Stimulated activated memory B cell treated with anti-CD40 and anti-IgM and Interleukin-4, amounts not matched to agents 10 μg/mL and 1 μg/mL and 100 μg/mL, for 72 hours (primary cell): ENCODE measurements at places on chromosomes 3 and 15.

DNA sequence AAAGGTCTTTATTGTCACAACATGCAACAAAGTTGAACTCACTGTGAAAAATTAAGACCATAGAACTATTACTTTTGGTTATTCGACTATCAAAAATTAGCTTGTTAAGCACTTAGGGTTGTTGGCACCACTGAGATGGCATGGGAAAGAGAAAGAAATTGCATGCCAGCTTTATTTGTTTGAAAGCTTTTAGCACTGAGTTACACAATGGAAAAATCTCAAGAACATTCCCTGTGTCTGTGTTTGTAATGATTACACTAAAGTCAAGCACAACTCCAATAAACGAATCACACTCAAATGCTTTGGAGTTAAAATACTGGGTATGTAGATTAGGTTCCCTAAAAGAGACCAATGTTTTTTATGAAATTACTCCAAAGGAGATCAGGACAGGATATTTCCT lies 158.6 kb upstream of the COL8A1 start:
- H3K4me3 ChIP-seq: no peak overlapping the region
- no peaks in the 10 kb centered on the region for H3K36me3 ChIP-seq
- no peak for ATAC-seq
- H3K27me3 ChIP-seq: no peaks in the 10 kb centered on the region
- H3K27ac ChIP-seq: no peak overlapping the region
- no peaks in the 10 kb centered on the region for H3K4me1 ChIP-seq

- peaks cover 30% of the 10 kb centered on the region for H3K4me1 ChIP-seq
- peak overlapping the region; percentile 90 for H3K27ac ChIP-seq
- H3K27me3 ChIP-seq: no peaks in the 10 kb centered on the region
- peaks cover 88% of the 10 kb centered on the region for H3K36me3 ChIP-seq
Observed at GRCh38 chr15:82832601-82833361, 23.4 kb downstream of the WHAMM start.

- H3K36me3 ChIP-seq: no peaks in the 10 kb centered on the region
- no peak for ATAC-seq
- no peak overlapping the region for H3K27ac ChIP-seq
- H3K4me1 ChIP-seq: no peaks in the 10 kb centered on the region
- H3K27me3 ChIP-seq: peaks cover 20% of the 10 kb centered on the region
Observed at GRCh38 chr3:120177707-120178306, 83.6 kb upstream of the GSK3B start.

DNA sequence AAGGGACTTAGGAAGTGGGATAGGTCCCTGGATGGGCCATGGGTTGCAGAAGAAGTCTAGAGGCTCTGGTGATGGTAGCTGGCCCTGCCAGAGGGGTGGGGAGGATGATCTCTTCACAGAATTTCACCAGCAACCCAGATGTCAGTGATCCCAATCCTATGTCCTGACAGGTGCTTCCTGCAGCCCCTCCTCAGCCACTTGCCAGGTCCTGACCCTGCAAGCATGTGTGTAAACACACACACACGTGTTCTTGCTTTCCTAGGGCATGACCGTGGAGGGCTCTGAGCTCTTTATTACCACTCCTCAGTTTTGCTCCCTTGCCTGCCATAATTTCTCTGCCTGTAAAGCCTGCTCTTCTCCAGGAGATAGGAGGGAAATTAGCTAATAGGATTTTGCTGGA lies 12.5 kb downstream of the TEX264 start:
- no peak overlapping the region for H3K4me3 ChIP-seq
- ATAC-seq: no peak
- H3K27ac ChIP-seq: no peak overlapping the region
- H3K36me3 ChIP-seq: peaks cover 59% of the 10 kb centered on the region
- peaks cover 80% of the 10 kb centered on the region for H3K4me1 ChIP-seq

DNA sequence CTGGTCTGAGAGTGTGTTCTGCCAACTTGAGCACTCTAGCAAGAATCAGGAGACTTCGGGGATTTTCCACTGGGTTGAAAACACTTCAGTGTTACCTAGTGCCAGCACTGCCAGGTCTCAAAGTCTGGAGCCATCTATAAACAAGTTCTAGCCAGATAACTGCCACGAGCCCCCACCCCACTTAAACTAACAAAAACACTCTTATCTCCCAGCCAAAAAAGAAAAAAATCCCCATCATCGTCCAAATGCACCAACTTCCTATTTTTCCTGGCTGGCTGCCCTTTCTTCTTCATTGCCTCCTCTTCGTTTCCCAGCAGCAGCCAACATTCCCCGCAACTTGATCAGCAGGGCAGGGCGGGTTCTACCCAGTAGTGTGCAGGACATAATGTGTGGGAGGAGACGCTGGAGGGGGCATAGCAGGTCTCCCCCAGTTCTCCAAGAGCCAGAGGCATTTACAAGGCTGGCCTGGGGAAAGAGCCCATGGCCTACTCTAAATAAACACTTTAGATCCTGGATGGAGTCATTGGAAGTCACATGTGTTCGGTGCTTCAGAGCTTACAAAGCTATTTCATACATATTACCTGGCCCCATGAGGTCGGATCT lies 29.5 kb downstream of the C2CD4B start:
- no peaks in the 10 kb centered on the region for H3K36me3 ChIP-seq
- no peak overlapping the region for H3K4me3 ChIP-seq
- peaks cover 27% of the 10 kb centered on the region for H3K27me3 ChIP-seq
- no peaks in the 10 kb centered on the region for H3K4me1 ChIP-seq

- H3K27ac ChIP-seq: no peak overlapping the region
- H3K36me3 ChIP-seq: no peaks in the 10 kb centered on the region
- H3K27me3 ChIP-seq: no peaks in the 10 kb centered on the region
- H3K4me1 ChIP-seq: no peaks in the 10 kb centered on the region
- H3K4me3 ChIP-seq: no peak overlapping the region
Observed at GRCh38 chr15:94047566-94047965, 183.8 kb upstream of the MCTP2 start.

DNA sequence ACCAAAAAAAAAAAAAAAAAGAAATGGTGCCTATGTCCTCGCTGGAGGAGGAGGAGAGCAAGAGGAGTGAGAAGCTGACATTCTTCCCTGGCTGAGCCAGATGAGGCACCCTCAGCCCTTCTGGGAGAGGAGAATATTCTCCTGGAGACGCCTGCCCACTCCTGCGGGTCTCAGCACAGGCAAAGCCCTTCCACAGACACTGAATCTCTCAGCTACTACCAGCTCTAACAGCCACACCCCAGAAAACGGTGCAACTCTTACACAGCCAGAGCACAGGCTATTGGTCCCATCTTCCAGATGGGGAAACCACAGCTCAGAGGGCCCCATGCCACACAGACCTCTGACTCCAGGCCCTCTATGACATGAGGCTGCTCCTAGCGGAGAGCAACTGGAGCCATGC lies 5.7 kb downstream of the RASL12 start:
- H3K27ac ChIP-seq: no peak overlapping the region
- H3K4me3 ChIP-seq: no peak overlapping the region
- H3K36me3 ChIP-seq: no peaks in the 10 kb centered on the region
- no peak for ATAC-seq
- H3K4me1 ChIP-seq: peaks cover 2% of the 10 kb centered on the region
- H3K27me3 ChIP-seq: peaks cover 36% of the 10 kb centered on the region

DNA sequence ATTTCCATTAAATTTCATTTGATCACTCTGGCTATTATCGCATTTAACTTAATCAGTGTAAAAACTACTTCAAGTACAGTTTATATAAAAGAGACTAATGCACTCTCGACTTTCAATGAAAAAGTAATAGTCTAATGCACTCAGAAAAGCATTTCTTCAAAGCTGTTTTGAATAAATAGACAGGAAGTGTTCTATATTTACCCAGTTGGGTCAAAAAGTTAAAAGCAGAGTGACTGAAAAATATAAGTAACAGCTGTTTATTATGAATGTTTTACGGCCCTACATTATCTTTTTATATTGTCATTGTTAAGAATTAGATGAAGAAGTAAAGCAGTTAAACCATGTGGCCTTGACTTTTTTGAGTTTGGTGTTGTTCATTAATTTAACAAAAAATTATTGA lies 391.8 kb downstream of the ZPLD1 start:
- H3K27ac ChIP-seq: no peak overlapping the region
- no peaks in the 10 kb centered on the region for H3K27me3 ChIP-seq
- H3K4me3 ChIP-seq: no peak overlapping the region
- no peak for ATAC-seq
